ENCODE measurements at places on chromosomes 2 and 18.

GRCh38 chr2:18788592-18788991 is 199.2 kb upstream of the NT5C1B start:
- DNase-seq = no peak

GRCh38 chr18:23033056-23033455 is 99.9 kb downstream of the RBBP8 start:
- DNase-seq = no peak

DNA sequence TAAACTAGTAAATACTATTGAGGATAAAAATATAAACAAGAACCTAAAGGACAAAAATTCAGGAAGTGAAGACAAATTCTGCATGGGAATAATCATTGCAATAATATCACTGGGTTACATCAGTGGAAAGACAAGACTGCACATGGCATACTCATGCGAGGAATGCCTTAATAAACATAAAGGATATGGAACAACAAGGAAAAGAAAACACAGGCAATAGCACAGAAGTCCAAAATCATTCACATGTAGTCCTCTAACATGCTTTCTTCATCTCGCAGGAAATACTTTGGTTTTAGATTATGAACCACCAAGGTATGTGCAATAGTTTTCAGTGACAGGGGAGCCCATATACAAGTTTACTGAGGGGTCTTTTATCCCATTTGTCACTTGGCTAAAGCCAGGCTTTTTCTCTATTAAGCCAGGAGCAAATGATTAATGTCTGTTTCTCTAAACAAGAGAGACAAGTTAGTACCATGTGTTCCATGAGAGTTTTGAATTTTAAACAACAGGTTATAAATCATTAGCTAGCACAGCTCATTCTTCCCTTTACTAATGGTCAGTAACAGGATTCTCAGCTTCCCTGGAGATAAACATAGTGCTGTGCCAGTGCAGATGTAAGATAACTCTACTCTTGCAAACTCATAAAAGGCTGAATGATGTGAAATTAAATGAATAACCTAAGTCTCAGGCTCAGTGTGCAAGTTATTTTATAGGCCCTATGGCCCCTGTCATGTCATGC is 353.6 kb upstream of the FSIP2 start:
- DNase-seq = no peak

DNA sequence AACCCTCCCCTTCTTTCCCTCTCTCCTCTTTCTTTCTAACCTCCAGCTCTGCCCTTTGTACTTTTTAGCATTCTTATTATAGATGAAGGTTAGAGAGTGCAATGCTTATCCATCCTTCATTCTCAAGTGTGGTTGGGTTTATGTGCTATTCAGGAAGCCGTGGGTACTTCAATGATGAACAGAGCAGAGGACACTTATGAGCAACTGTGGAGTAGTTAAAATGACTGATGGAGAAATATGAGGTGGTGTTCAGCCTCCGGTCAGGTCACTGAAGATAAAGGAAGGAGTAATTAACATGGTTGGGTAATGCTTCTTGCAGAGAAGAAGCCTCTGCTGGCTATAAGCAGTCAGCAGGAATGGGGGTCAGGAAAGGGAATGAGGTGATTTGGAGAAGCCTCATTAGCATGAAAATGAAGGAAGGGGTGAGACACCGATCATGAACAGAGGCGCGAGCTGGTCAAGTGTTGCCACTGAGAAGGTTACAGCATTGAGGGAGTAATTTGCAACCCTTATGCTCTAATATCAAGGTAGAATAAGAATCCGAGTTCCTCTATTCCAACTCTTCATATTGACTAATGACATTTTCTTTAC is 174.7 kb downstream of the LPIN1 start:
- no peak for DNase-seq

GRCh38 chr2:199455545-199456382 is 2.0 kb downstream of the SATB2 start:
- no peak for DNase-seq

DNA sequence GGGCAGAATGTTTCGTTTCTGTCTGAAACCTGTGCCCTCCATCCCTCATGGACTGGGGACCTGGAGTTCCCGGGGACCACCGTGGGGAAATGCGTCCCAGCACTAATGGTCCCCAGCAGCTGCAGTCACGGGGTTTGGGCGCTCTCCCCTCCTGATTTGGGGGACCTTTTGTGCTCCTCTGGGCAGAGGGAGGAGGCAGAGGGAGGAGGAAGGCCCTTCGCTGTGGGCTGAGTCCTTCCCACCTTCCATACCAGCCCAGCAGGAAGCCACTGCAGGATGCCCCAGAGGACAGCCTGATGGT is 3.2 kb downstream of the GPR35 start:
- no peak for DNase-seq

DNA sequence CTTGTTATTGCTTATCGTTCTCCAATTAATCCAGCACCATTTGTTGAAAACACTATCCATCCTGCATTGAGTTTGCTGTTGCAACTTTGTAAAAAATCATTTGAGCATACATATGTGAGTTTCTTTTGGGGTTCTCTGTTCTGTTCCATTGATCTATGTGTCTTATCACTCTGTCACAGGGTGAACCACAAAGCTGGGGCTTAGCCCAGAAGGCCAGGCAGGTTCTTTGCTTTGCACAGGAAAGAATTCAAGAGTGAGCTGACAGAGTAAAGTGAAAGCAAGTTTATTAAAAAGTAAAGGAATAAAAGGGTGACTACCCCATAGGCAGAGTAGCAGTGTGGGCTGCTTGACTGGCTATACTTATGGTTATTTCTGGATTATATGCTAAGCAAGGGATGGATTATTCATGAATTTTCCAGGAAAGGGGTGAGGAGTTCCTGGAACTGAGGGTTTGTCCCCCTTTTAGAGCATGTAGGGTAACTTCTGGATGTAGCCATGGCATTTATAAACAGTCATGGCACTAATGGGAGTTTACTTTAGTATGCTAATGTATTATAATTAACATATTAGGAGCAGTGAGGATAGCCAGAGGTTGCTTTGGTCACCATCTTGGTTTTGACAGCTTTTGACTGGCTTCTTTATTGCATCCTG is 46.8 kb downstream of the RNF138 start:
- no peak for DNase-seq

DNA sequence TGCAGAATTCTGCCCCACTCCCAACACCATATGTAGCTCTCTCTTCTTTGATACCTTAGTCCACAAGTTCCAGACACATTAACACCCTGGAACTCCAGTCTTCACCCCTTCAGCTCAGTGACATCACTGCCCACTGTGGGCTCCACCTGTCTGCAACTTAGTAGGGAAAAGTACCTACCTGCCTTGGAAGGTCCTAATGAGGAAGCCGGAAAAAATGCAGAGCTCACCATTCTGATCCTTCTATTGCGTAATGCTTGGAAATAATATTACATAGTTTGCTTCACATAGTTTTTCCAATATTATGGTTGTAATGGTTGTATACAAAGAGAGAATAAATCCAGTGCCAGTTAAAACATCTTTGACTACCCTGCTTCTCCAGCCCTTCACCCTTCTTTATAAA is 738.4 kb downstream of the RNF144A start:
- DNase-seq = no peak

GRCh38 chr18:34637094-34637801 is 72.8 kb upstream of the DTNA start:
- no peak for DNase-seq
